SK-N-SH (cell line): ENCODE measurements at places on chromosomes 16 and 17.

DNA sequence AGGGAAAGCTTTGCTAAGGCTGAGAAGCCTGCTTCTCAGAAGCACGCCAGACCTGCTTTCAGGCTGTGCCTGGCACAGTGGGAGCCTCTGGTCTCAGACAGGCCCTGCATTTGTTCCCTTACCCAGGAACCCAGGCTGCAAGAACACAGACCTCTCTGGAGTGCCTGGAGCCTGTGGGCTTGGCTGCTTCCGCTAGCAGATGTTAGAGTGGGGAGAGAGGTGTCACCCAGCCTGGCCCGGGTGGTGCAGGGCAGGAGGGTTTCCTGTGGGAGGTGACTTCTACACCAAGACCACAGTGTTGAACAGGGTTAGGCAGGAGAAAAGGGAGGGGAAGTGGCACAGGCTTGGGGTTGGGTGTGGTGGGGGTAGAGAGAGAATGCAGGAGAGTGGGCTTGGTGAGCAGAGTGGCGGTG is 35.8 kb upstream of the ADGRG1 start:
- no peak for DNase-seq

DNA sequence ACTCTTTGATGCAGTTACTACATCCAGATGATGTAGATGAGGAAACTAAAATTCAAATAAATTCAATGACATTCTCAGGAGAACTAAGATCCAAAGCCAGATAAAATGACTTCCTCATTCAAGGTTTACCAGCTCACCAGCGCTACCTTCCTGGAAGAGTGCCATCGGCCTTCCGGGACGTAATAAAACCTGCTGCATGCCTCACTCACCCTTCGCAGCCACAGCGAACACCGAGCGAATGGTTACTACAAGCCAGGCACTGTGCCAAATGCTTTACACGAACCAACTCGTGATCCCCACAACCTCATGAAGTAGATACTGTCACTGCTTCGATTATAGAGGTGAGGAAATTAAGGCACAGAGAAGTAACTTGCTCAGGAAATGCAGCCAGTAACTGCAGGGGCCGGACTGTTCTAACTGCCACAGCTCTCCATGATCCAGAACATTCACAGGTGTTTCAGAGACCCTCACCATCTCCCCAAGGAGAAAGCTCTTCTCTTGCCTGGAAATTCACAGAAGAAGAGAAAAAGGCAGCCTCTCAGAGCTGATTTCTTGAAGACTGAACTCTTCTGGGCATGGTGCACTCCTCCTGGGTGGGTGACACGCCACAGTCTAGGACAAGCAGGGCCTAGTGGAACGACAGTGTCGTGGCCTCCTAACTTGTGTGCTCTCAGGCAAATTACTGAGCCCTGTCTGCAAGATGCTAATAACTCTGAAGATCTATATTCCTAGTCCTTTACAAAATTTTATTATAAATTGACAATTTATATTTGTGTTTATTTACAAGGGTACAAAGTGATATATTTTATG is 46.8 kb downstream of the HIC1 start:
- DNase-seq = no peak

DNA sequence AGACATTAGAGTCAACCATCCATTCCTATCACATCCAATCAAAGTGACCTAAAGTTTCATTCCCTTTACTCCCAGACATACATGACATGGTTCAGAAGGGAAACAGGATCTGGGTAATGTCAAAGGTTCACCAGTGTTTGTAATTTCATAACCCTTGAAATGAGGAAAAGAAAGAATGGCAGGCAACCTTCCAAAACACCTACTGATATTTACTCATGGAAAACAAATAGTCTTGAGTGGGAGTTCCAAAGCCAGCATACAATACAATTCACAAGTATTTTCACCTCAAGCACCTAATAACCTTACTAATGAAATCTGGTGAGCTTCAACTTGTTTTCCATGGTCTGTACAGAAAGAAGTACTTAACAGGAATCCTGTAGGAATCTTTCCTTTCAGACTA is 72.5 kb upstream of the AXIN2 start:
- DNase-seq = no peak

GRCh38 chr16:73149334-73149733 is 101.4 kb upstream of the ZFHX3 start:
- no peak for DNase-seq

DNA sequence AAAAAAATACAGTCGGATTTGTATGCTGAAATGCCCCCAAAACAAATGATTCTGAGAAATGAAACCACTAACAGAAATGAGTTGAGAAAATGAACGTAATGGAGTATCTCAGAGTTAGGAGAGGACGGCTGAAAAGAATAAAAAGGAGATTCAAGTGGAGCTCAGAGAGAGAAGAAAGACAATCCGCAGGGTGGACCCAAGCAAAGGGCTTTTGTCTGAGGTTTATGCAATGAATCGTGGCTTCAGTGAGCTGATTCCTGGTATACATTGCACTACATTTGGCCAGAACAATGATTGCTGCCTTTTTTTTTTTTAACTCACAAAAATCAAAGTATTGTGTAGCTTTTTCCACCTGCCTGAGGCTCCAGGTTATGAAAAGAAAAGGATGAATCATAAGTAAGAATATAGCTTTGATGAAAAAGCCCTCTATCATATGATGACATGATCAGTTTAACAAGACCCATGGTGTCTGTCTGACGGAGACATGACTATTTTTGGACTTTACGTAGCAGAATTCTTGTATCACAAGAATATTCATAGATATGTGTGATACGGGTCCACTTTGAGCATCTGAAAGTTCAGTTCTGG is 4.4 kb upstream of the MED9 start:
- DNase-seq = no peak

DNA sequence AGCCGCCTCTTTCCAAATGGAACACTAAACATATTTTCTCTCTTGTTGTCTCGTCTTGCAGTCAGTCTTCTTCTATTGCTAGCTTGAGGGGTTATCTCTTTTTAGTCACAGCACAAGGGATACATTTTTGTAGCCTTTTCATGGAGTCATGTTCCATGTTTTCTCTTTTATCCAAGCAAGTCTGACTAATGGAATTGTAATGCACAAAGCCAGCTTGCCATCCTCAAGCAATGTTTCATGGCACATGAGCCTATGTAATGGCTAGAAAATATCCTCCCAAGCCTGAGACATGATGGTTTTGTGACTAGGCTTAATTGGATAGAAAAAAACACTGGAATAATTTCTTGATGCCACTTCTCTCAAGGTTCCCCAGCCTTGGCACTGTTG is 414.6 kb upstream of the GOT2 start:
- DNase-seq = no peak

- no peak for DNase-seq
Observed at GRCh38 chr16:64184156-64184555, 937.7 kb downstream of the CDH11 start.

- DNase-seq = no peak
Observed at GRCh38 chr17:36602030-36602748, 806 bp downstream of the MRM1 start.

DNA sequence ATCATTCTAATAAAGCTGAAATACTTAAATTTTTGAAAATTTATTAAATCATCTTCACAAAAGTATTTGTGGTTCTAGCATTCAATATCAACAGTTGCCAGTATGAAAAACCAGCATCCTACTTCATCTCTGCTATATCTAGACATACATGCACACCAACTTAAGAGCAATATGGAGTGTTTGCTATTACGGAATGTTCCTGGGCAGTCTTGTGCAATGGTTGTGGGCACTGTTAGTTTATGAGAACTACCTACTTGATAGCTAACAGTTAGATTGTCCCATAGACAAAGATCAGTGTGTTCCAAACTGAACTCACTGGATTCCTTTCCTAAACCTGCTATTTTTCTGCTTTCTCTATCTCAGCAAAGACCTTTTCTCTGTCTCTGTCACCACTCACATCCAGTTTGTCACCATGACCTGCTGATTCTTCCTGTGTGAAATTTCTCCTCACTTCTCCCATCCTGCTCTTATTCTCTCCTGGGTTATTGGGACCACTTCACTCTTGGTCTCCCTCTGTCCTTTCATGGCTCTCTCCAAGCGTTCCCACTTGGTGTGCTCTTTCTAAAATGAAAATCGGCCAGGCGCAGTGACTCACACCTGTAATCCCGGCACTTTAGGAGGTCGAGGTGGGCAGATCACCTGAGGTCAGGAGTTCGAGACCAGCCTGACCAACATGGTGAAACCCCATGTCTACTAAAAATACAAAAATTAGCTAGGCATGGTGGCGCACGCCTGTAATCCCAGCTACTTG is 27.7 kb downstream of the CNTROB start:
- DNase-seq = no peak

DNA sequence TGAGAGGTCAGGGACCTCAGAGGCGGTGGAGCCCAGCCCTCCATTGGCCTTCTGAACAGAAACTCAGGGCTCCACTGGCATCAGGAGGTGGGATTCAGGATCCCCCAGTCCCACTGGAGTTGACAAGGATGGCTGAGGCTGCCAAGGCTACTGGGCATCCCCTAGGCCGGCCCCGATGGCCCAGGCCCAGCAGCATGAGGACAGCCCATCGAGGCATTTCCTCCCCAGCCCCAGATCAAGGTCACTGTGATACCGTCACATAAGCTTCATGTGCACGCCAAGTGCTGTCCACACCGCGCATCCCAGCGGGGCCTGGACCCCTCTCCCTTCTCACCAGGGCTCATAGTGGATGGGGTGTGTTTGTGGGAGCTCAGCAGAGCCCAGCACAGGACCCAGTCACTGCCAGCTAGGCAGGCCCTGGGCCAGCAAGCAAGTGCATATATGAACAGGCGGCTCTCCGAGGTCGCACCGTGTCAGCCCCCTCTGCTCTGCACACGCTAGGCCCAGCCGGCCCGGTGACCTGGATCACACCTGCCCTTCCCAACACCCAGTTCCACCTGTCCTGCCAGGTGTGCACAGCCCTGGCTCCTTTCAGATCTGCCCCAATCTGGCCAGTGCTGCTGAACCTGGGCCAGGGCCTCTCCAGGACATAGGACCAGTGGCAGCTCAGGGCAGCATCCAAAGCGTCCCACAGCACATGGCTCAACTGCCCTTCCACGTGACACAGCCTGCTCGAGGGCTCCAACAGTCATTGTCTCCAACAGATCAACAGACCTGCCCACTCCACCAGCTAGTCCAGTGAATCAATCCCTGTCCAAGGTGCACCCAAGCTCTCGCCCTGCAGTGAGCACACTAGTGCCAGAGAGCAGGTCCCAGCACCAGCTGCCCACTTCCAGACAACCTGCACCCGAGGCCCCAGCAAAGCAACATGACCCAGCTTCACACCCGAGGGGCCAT is 32.8 kb upstream of the RASD1 start:
- DNase-seq = no peak
